ENCODE measurements at places on chromosomes 2 and 18.

DNA sequence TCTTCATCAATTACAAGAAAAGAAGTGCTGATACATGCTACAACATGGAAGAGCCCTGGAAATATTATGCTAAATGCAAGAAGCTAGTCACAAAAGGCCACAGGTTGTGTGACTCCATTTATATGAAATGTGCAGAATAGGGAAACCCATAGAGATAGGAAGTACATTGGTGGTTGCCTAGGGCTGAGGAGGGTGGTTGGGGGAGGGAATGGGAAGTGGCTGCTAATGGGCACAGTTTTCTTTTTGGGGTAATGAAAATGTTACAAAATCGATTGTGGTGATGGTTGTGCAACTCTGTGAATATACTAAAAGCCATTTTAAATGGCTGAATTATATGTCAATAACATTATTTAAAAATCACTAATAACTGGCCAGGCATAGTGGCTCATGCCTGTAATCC, 24.3 kb upstream of the RESP18 start:
- DNase-seq = no peak

- no peak for DNase-seq
Measured at GRCh38 chr2:34652636-34653035, 1053.5 kb upstream of the FAM98A start.

- no peak for DNase-seq
Measured at GRCh38 chr18:25244924-25245698, 106.9 kb downstream of the ZNF521 start.

- DNase-seq = no peak
Measured at GRCh38 chr2:12935796-12936195, 219.1 kb downstream of the TRIB2 start.

GRCh38 chr2:64751286-64752260, 97.9 kb upstream of the SERTAD2 start:
- DNase-seq = no peak

DNA sequence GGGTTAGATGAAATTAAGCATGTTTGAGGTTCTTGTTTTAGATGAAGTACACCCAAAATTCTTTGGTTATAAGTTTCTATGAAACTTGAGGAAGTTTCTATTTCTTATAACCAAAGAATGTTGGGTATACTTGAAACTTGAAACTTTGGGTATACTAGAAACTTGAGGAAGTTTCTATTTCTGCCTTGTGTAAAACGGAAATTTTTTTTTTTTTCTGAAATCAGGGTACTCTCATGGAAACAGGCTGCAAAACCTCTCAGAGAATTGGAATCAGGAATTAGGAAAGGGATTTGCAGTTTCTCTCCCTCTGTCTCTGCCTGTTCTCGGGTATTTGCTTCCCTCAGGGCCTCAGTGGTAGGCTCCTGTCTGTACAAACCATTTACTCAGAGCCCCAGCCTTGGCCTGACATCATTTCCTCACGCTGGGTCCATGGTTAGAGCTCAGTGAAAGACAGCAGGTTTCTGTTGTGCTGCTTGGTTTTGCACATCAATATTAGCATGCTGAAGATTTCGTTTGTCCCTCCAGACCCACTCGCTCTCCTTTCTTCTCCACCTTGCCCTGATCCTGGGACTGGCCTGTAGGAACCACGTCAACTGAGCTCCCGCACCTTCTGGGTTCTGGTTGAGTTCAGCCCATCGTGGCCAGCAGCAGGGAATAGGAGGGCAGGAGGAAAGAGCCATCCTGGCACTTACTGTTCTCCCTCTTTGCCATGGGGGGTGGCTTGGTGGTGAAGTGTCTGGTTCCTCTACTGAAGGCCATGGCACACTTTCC, 106.4 kb downstream of the POLR1A start:
- DNase-seq = no peak

DNA sequence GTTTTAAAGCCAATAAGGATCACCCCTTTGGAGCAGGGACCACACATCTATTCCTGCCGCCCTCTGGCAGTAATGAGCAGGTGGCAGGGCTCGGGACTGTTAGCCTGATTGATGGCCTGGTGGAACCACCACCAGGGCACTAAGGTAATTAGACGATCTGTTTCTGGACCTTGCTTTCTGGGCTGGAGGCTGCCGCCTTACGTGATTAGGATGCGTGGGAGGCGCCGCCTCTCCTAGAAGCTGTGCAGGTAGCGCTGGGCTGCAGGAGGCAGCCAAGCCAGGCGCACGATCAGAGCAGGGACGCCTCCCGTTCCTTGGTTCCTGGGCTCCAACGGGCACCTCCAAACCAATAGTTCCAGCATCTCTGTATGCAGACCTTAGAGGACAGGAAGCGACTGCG, 242.6 kb upstream of the RAB12 start:
- DNase-seq = no peak

DNA sequence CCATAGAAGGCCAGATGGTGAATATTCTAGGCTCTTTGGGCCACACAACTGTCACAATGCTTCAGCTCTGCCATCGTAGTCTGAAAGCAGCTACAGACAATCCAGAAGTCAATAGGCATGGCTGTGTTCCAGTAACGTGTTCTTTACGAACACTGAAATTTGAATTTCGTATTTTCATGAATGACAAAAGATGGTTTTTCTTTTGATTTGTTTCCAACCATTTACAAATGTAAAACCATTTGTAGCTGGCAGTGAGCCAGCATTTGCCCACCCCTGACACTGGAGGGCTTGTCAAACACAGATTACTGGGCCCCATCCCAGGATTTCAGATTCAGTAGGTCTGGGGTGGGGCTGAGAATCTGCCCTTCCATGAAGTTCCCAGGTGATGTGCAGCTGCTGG, 83.0 kb upstream of the ATG16L1 start:
- no peak for DNase-seq

GRCh38 chr18:57029761-57030160, 117.1 kb upstream of the BOD1L2 start:
- DNase-seq = no peak

DNA sequence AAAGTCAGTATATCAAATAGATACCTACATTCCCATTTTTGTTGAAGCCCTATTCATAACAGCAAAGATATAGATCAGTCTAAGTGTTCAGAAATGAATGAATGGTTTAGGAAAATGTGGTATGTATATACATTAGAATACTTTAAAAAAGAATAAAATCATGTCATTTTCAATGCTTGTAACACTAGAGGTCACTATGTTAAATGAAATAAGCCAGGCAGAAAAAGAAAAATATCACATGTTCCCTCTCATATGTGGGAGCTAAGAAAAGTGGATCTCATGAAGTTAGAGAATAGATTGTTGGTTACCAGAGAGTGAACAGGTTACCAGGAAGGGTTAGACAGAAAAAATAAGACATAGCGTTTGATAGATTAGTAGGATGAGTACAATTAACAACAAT, 1111.0 kb upstream of the SLC39A10 start:
- DNase-seq = no peak

GRCh38 chr2:95276888-95277245, 2.6 kb downstream of the PROM2 start:
- no peak for DNase-seq

- no peak for DNase-seq
Measured at GRCh38 chr2:233793465-233794127, 15.5 kb downstream of the MROH2A start.

- no peak for DNase-seq
Measured at GRCh38 chr2:521853-522530, 155.2 kb downstream of the TMEM18 start.

DNA sequence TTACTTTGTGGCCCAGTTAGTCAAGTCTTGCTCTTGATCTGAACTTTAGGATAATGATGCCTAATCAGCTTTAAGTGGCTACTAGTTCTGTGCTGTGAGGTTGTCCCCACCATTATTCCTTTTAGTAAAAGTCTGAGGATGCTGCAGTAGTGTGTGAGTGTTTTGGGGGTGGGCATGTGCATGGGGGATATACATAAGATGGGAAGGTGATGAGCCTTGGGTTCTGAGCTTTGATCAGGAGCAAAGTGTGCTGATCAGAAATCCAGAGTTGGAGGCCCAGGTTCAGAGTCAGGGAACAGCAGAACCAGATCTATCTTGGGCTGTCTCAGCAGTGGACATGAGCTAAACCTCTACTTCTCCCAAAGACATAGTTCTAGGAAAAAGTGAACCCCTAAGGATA, 66.8 kb downstream of the POLE4 start:
- no peak for DNase-seq

DNA sequence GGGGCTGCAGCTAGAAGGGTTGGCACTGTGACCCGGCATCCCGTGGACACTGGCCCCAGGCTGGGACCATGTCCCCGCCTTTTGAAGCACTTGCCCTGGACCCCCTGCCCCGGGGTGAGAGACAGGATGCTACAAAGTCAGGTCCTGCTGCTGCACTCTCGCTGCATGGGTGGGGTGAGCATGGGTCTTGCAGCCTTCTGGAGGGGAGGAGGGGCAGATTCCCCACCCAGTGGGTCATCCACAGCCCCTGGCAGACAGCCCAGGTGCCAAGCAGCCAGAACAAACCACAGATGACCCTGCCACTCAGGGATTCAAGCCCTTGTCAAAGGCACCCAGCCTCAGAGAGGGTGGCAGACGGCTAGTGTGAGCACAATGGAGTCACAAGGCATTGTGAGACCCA, 5.7 kb upstream of the NMUR1 start:
- DNase-seq = no peak

- DNase-seq = no peak
Measured at GRCh38 chr18:8865934-8866333, 160.6 kb downstream of the MTCL1 start.

GRCh38 chr2:37971971-37972370, 46.9 kb downstream of the RMDN2 start:
- DNase-seq = no peak

GRCh38 chr18:11937874-11938478, 29.9 kb upstream of the MPPE1 start:
- peak; percentile 60 for DNase-seq

DNA sequence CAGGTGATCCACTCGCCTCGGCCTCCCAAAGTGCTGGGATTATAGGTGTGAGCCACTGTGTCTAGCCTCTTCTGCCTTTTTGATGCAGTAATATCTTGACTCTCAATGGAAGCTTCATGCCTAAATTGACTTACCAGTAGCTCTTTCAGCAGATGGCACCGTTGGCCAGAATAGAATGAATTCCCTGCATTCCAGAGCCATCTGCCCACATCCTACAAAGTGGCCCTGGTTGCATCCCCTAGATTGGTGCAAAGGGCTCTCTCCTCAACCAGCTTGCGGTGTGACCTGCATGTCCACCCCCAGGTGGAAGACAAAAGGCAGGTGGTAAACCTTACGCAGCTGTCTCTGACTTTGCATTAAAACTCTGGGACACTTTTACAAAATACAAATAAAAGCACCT, 4.4 kb upstream of the PARD6G start:
- no peak for DNase-seq

- DNase-seq = no peak
Measured at GRCh38 chr2:182265718-182266117, 161.1 kb downstream of the PDE1A start.

DNA sequence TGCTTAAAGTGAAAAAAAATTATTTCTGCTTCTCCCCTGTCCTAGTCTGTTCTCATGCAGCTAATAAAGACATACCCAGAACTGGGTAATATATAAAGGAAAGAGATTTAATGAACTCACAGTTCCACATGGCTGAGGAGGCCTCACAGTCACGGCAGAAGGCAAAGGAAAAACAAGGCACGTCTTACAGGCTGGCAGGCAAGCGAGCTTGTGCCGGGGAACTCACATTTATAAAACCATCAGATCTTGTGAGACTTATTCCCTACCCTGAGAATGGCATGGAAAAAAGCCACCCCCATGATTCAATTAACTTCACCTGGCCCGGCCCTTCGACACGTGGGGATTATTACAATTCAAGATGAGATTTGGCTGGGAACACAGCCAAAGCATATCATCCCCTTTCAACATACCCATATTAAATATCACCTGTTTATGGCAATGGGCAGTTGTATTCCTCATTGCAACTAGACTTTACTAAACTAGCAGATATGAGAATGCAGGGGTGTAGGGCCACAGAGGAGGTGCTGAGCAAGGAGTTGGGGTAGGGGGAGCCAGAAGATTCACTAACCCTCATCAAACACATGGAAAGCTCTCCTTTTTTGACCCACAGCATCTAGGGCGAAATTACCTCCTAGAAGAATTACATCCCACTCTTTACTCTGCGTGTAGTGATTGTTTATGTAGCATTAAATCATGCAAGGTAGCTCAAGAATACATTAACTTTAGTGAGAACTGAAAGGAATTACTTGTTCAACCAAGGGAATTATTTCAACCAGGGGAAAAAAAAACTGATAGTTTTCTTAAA, 183.3 kb upstream of the DOK6 start:
- DNase-seq = no peak

- DNase-seq = no peak
Measured at GRCh38 chr18:55372209-55372608, 215.8 kb downstream of the TCF4 start.

- no peak for DNase-seq
Measured at GRCh38 chr2:241957276-241957675, 87.7 kb downstream of the RTP5 start.

DNA sequence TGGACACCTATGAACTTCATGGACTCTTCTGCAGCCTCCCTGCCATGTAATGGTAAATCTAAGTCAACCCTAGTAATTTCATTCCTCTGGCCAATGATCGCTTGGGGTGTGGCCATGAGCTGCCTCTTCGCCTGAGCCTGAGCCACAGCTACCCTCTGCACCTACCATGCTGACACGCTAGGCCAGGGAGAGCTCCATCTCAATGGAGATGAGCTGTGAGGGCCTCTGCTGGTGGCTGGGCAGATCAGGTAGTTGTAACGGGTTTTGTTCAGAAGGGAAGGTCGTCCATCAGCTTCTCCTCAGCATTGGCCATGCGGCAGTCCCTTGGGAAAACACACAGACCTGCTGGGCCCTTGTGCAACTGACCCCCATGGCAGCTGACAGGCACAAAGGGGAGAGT, 24.4 kb downstream of the MPHOSPH10 start:
- DNase-seq = no peak

- no peak for DNase-seq
Measured at GRCh38 chr2:167005096-167005495, 116.8 kb downstream of the XIRP2 start.

- DNase-seq = no peak
Measured at GRCh38 chr18:79260510-79260909, 135.2 kb upstream of the NFATC1 start.

DNA sequence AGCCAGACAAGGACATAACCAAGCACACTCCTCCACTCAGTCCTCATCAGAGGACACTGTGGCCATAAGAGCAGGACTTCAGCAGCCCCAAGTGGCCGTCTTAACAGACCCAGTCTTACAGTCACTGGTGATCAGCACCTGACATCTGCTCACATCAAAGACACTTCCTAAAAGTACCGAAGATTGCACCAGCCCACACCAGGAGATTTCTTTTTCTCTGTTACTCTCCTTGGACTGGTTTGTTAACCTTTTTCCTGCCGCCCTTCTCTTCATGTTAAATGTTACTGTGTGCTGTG, 44.1 kb downstream of the MRPS5 start:
- no peak for DNase-seq
